Thoracic aorta (tissue), 2 donors: ENCODE measurements at places on chromosomes 5 and 9.

- DNase-seq = no peak
- H3K36me3 ChIP-seq = no peaks in the 10 kb centered on the region
- peaks cover 28% of the 10 kb centered on the region for H3K4me1 ChIP-seq
- H3K4me3 ChIP-seq = no peak overlapping the region
Measured at GRCh38 chr5:140106101-140106500, 7.8 kb upstream of the PURA start.

GRCh38 chr9:99916650-99917049 lies 10.2 kb downstream of the STX17 start:
- no peak overlapping the region for H3K27ac ChIP-seq
- no peaks in the 10 kb centered on the region for H3K27me3 ChIP-seq
- DNase-seq = no peak
- H3K36me3 ChIP-seq = peaks cover 6% of the 10 kb centered on the region
- no peaks in the 10 kb centered on the region for H3K4me1 ChIP-seq
- H3K4me3 ChIP-seq = no peak overlapping the region

DNA sequence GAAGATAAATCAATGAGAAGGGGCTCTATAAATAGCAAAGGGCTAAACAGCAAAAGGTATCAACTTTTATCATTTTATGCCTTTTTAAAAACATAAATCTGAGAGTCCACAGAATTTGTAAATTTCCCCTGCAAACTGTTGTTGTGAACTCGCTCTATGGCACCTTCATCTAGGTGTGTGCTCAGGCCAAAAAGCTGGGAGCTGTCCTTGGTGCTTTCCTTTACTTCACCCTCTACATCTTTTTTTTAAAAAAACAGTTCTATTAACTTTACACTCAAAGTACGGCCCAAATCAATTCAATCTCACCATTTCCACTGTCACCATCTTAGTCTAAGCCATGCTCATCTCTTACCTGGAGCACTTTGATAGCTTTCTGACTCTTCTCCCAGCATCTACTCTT lies 108.2 kb upstream of the GPR151 start:
- no peaks in the 10 kb centered on the region for H3K36me3 ChIP-seq
- no peak overlapping the region for H3K4me3 ChIP-seq
- H3K27me3 ChIP-seq = no peaks in the 10 kb centered on the region
- no peak for DNase-seq
- H3K27ac ChIP-seq = no peak overlapping the region

GRCh38 chr5:88396751-88397281 lies 128.2 kb upstream of the TMEM161B start:
- no peak overlapping the region for H3K4me3 ChIP-seq
- no peaks in the 10 kb centered on the region for H3K4me1 ChIP-seq
- H3K36me3 ChIP-seq = no peaks in the 10 kb centered on the region

DNA sequence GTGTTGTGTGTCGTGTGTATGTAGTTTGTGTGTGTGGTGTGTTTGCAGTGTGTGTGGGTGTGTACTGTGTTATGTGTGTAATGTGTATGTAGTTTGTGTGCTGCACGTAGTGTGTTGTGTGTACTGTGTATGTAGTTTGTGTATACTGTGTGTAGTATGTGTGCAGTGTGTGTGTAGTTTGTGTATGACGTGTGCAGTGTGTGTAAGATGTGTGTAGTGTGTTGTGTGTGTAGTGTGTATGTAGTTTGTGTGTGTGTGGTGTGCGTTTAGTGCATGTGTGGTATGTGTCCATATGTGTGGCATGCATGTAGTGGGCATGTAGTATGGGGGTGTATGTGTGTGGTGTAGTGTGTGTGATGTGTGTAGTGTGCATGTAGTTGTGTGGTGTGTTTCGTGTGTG lies 39.6 kb downstream of the SYK start:
- no peak overlapping the region for H3K27ac ChIP-seq
- no peaks in the 10 kb centered on the region for H3K27me3 ChIP-seq
- no peak overlapping the region for H3K4me3 ChIP-seq
- H3K36me3 ChIP-seq = no peaks in the 10 kb centered on the region
- H3K4me1 ChIP-seq = no peaks in the 10 kb centered on the region
- no peak for DNase-seq

DNA sequence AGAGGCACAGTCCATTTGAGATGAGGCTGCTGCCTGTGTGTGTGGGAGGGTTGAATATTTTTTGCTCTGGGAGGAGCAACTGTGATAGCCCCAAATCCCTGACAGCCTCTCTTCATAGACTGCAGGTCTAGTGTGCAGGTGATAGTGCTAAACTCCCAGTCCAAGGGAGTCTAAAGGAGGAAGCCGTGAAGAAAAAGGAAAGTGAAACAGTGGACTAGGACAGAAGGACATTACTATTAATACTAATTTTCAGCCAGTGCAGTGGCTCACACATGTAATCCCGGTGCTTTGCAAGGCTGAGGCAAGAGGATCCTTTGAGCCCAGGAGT lies 295.0 kb downstream of the PDE4D start:
- H3K36me3 ChIP-seq = no peaks in the 10 kb centered on the region
- H3K4me3 ChIP-seq = peak overlapping the region; percentile 56
- peaks cover 29% of the 10 kb centered on the region for H3K4me1 ChIP-seq
- H3K27me3 ChIP-seq = no peaks in the 10 kb centered on the region
- H3K27ac ChIP-seq = no peak overlapping the region

- peaks cover 15% of the 10 kb centered on the region for H3K36me3 ChIP-seq
- no peaks in the 10 kb centered on the region for H3K27me3 ChIP-seq
- H3K4me1 ChIP-seq = peaks cover 54% of the 10 kb centered on the region
- H3K27ac ChIP-seq = peak overlapping the region; percentile 82
- H3K4me3 ChIP-seq = peak overlapping the region; percentile 88
Measured at GRCh38 chr5:151021746-151022145, 1.4 kb downstream of the GPX3 start.

- no peaks in the 10 kb centered on the region for H3K36me3 ChIP-seq
- no peaks in the 10 kb centered on the region for H3K27me3 ChIP-seq
- H3K4me1 ChIP-seq = peaks cover 14% of the 10 kb centered on the region
- H3K27ac ChIP-seq = peak overlapping the region; percentile 57
Measured at GRCh38 chr9:86731511-86732063, 215.7 kb downstream of the GAS1 start.

DNA sequence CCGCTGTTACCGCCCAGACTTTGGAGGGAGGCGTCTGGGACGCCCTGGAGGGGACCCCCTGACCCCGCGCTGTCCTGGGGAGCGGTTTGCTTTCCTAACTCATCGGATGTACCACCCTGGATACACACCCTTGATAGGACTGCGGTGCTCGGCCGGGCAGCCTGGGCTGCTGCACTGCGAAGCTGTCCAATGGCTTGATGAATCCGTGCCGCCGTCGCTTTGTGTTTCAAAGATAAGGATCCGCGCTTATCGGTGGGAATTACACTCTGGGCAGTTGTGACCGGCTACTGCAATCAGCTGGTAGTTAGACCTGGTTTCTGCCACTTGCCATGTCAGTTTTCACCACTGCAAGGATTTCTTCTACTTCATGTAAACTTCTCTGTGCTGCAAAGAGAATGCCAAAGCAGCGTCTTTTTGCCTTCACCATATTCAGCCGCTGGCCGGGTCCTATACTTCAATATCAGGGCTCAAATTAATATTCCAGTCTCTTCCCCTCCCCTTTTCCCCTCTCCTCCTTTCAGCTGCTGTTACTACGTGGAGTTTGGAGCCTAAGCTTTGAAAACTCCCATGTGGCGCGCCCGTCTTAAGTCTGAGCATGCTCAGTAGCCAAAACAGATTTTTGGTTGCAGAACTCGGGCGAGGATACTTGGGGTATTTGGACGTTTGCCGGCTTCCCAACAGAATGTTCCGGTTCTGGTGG lies 727 bp downstream of the SMAD5 start:
- no peak for DNase-seq
- peaks cover 62% of the 10 kb centered on the region for H3K4me1 ChIP-seq
- H3K27ac ChIP-seq = peak overlapping the region; percentile 94
- H3K27me3 ChIP-seq = no peaks in the 10 kb centered on the region
- H3K4me3 ChIP-seq = peak overlapping the region; percentile 98
- H3K36me3 ChIP-seq = no peaks in the 10 kb centered on the region

DNA sequence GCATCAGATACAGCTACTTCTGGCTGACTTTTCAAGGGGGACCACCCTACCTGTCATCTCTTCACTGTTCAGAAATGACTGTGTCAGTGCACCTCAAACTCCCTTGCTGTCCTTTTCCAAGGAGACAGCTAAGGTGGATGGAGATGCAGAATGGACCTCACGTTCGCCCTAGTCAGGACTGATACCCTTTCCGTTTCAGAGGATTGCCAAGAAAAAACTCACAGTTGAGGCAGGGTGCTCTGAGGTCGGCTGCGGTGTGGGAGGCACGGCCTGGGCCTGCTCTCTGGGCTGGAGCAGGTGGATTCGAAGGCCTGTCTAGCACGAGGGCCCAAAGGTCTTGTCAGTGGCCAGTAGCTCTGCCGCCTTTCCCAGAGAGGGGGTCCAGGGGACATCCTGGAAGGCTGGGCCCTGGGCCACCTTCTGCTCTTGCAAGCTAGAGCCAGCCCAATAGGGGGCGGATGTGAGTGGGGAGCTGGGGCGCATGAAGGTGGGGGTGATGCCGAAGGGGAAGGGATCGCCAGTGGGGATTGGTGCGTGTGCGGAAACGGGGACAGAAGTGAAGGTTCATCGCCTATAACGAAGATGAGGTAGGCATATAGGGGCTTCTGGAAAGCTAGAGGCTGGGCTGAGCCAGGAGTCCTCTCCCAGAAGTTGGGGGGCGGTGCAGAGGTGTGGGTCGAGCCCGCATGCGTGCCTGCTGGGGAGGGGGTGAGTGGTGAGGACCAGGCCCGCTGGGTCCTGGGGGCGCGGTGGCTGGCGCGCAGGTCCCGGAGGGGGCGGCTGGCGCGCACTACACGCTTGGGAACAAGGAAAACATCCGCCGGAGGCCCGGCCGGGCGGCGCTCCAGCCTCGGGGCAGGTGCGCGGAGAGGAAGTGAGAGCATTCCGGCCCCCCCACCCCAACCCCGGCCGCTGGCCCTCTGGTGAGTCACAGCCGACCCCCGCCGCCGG lies 2.5 kb upstream of the MSMP start:
- peak overlapping the region; percentile 89 for H3K27ac ChIP-seq
- peaks cover 22% of the 10 kb centered on the region for H3K36me3 ChIP-seq
- DNase-seq = no peak
- H3K27me3 ChIP-seq = no peaks in the 10 kb centered on the region

- no peaks in the 10 kb centered on the region for H3K36me3 ChIP-seq
- H3K4me3 ChIP-seq = no peak overlapping the region
- no peaks in the 10 kb centered on the region for H3K27me3 ChIP-seq
Measured at GRCh38 chr9:96150324-96151227, 151.4 kb downstream of the HSD17B3 start.

- H3K36me3 ChIP-seq = no peaks in the 10 kb centered on the region
- no peak overlapping the region for H3K4me3 ChIP-seq
- H3K27me3 ChIP-seq = no peaks in the 10 kb centered on the region
- no peaks in the 10 kb centered on the region for H3K4me1 ChIP-seq
- no peak for DNase-seq
- H3K27ac ChIP-seq = no peak overlapping the region
Measured at GRCh38 chr5:129687941-129688340, 60.0 kb upstream of the MINAR2 start.

- no peak overlapping the region for H3K27ac ChIP-seq
- H3K4me3 ChIP-seq = no peak overlapping the region
- H3K27me3 ChIP-seq = no peaks in the 10 kb centered on the region
- no peaks in the 10 kb centered on the region for H3K36me3 ChIP-seq
- DNase-seq = no peak
- no peaks in the 10 kb centered on the region for H3K4me1 ChIP-seq
Measured at GRCh38 chr9:31500422-31500821, 884.0 kb upstream of the ACO1 start.

GRCh38 chr9:90307167-90307833 lies 335.3 kb downstream of the DIRAS2 start:
- H3K4me1 ChIP-seq = no peaks in the 10 kb centered on the region
- H3K36me3 ChIP-seq = no peaks in the 10 kb centered on the region
- no peak overlapping the region for H3K4me3 ChIP-seq

DNA sequence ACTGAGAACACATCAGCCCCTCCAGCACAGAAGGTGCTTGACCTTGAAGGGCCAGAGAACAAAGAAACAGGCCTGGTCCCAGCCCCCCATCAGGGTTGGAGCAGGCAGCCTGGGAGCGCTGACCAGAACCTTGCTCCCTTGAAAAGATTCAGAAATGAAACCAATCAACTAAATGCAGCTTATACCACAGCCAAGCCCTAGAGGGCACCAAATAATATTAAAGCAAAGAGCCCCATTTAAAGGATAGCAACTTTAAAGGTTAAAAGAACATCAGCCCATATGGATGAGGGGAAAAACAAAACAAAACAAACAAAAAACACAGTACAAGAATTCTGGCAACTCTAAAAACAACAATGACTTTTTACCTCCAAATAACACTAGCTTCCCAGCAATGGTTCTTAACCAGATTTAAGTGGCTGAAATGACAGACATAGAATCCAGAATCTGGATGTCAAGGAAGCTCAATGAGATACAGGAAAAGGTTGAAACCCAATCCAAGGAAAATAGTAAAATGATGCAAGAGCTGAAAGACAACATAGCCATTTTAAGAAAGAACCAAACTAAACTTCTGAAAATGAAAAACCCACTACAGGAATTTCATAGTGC lies 471.9 kb downstream of the MTRR start:
- no peak overlapping the region for H3K27ac ChIP-seq
- no peaks in the 10 kb centered on the region for H3K36me3 ChIP-seq
- no peaks in the 10 kb centered on the region for H3K4me1 ChIP-seq
- no peaks in the 10 kb centered on the region for H3K27me3 ChIP-seq
- DNase-seq = no peak
- no peak overlapping the region for H3K4me3 ChIP-seq

- H3K27ac ChIP-seq = no peak overlapping the region
- no peaks in the 10 kb centered on the region for H3K36me3 ChIP-seq
- H3K4me3 ChIP-seq = no peak overlapping the region
Measured at GRCh38 chr5:38808666-38809343, 37.0 kb upstream of the OSMR start.

- no peak overlapping the region for H3K4me3 ChIP-seq
- DNase-seq = no peak
- peaks cover 3% of the 10 kb centered on the region for H3K4me1 ChIP-seq
- H3K27me3 ChIP-seq = no peaks in the 10 kb centered on the region
Measured at GRCh38 chr5:173970878-173971650, 17.9 kb upstream of the C5orf47 start.

DNA sequence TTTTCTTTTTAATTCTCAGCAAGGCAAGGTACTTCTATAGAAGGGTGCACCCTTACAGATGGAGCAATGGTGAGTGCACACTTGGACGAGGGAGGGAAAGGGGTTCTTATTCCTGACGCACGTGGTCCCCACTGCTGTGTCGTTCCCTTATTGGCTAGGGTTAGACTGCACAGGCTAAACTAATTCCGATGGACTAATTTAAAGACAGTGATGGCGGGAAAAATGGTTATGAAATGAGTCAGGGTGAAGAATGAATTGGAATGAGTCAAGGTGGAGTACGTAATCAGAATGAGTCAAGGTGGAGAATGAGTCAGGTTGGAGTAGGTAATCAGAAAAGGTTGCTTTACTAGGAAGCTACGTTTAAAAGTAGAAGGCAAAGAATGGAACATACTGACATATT lies 2.1 kb upstream of the HMGCS1 start:
- H3K36me3 ChIP-seq = no peaks in the 10 kb centered on the region
- DNase-seq = no peak
- H3K27ac ChIP-seq = no peak overlapping the region
- H3K4me1 ChIP-seq = peaks cover 11% of the 10 kb centered on the region
- no peaks in the 10 kb centered on the region for H3K27me3 ChIP-seq

GRCh38 chr5:152393441-152393840 lies 11.6 kb downstream of the NMUR2 start:
- H3K27me3 ChIP-seq = no peaks in the 10 kb centered on the region
- H3K27ac ChIP-seq = no peak overlapping the region
- DNase-seq = no peak
- H3K36me3 ChIP-seq = no peaks in the 10 kb centered on the region
- no peaks in the 10 kb centered on the region for H3K4me1 ChIP-seq

GRCh38 chr9:79312686-79313421 lies 258.9 kb upstream of the TLE4 start:
- no peak overlapping the region for H3K27ac ChIP-seq
- DNase-seq = no peak
- no peaks in the 10 kb centered on the region for H3K27me3 ChIP-seq
